Posterior vena cava (tissue), 2 donors: ENCODE measurements at places on chromosomes 3 and 15. TPM values are rescaled to one million over a fixed set of nuclear protein-coding genes. Genes with fewer than 3 reads are reported as not detected.

- DNase-seq: peak; percentile 93
Observed at GRCh38 chr3:46987743-46988401, 8.4 kb downstream of the NBEAL2 start.

DNA sequence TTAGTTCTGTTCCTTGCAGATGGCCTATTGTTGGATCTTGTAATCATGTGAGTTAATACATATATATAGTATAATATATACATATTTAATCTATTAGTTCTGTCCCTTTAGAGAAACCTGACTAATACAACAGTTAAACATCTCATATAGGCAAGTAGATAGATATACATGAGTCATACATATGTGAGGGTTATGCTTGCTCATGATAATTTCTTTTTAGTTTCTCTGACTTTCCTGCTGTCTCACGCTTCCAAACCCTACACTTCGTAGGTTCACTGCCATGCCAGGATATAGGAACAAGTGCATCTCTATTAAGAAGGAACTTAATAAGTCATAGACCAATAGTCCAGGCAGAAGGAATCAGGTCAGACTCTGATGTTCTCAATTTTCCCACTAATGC, 16.8 kb upstream of the CLDN16 start:
- DNase-seq: no peak

- DNase-seq: no peak
Observed at GRCh38 chr3:64523324-64523723, 164.5 kb downstream of the ADAMTS9 start.

DNA sequence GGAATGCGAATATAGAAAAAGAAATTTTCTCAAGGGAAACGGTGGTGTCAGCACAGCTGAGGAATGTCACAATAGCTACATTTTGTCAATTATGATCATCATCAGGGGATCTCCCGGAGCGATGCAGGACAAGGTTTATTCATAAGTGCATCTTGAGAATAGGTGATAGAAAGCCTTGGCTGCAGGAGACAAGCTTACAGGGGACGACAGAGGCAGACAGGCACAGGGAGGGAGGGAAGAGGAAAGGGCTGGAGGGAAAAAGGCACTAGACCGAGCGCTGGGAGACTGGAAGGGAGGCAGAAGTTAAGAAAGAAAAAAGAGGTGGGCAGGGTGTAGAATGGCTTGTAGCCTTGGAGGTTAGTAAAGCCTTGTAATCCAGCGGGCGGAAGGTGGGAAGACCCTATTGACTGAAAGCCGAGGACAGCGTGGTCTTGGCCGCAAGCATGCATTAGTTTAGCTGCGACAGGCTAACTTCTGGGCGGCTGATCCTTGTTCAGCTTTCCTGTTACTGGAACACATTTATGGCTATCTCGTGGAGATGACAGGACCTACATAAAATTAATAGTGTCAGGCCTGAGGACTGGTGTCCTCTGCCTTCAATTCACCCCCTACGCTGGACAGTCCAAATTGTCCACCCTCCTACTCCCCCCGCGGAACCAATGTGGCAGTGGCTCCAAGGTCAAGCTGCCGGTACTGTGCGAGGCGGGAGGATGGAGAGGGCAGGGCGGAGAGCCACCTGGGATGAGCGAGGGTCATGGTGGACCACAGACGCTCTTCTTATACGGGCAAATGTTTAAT, 1.4 kb upstream of the NECTIN3 start:
- DNase-seq: no peak

DNA sequence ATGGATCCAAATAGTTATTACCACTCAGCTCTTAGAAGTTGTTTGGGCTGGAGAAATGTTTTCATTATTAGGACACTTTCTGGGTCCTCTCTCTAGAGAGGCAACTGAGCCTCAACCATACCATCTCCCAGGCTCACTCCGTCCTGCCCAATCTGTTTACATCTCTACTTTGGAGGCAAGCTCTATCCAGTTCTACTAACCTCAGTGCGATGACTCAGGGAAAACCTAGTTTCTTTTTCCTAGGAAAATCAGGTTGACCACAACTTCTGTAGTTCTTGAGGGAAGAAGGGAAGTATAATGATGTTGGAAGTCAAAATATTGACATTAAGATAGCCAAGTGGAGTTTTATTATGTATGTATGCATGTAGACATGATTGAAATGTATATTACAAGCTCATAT, 40.4 kb downstream of the LPP start:
- no peak for DNase-seq

GRCh38 chr3:71035314-71035713, 548.2 kb downstream of the FOXP1 start:
- no peak for DNase-seq

GRCh38 chr15:76313731-76314130, 2.5 kb upstream of the ETFA start:
- DNase-seq: no peak

DNA sequence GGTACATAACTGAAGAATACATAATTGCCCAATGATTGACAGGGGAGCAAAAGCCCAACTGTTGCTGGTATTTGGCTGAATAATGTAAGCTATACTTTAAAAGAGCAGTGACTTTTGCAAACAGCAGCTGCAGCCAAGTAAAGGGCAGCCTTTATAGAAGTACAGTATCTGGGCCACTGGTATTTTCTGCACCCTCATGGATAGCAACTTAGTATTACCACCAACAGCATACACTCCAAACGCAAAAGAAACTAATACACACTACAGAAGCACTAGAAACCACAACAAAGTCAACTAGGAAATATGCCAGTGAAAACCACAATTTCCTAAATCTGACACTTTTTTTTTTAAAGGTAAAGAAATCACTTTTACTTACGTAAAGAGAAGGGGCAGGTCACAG, 206.1 kb downstream of the TIGIT start:
- no peak for DNase-seq

GRCh38 chr3:20104167-20104661, 64.0 kb downstream of the KAT2B start:
- DNase-seq: no peak

DNA sequence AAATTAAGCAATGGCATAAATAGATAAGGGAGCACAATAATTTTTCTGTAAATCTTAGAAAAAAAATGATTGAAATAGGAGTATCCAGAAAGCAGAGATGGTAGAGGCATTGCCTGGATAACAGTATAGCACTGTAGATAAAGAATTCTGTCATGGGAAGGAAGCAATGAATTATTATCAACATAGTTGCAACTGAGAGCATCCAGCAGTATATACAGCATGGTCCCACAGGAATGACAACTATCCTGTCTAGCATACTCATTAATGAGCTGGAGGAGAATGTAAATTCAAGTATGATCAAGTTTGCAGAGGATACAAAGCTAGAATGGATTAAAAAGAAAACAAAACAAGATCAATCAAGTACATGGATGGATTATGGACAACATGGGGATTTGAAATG, 90.8 kb downstream of the DPH6 start:
- DNase-seq: no peak

- no peak for DNase-seq
Observed at GRCh38 chr3:33915796-33916546, 117.5 kb downstream of the PDCD6IP start.

DNA sequence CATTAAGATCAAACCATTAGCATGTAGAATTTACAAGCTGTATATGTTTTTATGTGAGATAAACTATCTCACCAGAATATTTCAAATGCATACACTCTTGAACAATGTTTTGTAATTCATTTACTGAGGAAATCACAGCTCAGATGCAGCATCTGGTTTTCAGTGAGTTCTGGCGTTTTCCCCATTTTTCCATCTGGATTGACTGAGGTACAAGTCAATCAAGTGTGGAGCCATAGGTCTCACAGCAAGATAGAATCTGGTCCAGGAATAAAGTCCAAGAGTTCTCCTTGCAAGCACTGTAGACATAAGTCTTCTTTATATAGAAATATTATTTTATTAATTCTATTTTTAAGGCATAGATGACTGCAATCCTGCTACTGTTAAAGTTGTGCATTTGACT, 219.3 kb downstream of the ZBBX start:
- DNase-seq: no peak

The CASR gene
- not detected for total RNA-seq

The EID1 gene
- 230 TPM for total RNA-seq

The ACKR4 gene
- 5.8 TPM for total RNA-seq

The SAMMSON gene
- 0.33 TPM for total RNA-seq

The ASB7 gene
- total RNA-seq: 10.2 TPM

The HGD gene
- 0.83 TPM for total RNA-seq
